T-helper 2 cell treated with Interferon-gamma antibody and Interleukin-4, amounts not matched to agents 100 ng/mL and 5 ng/mL, for 36 hours (primary cell): ENCODE measurements at places on chromosomes 4 and X. TPM values are rescaled to one million over a fixed set of nuclear protein-coding genes. Genes with fewer than 3 reads are reported as not detected.

Gene MAGEA2B
- total RNA-seq: not detected in 2 replicates

Gene CYSLTR1
- 29.9 and 30.2 TPM in 2 replicates for total RNA-seq

Gene CT45A1
- total RNA-seq: not detected in 2 replicates

Gene FOXR2
- not detected in 2 replicates for total RNA-seq

Gene STK26
- 53.5 and 54.4 TPM in 2 replicates for total RNA-seq

Gene HPGD
- total RNA-seq: 1.6 and 3.5 TPM in 2 replicates

Gene CCDC160
- total RNA-seq: not detected in 2 replicates

Gene RPA4
- 0.43 and 0.52 TPM in 2 replicates for total RNA-seq

Gene GLRA3
- not detected in 2 replicates for total RNA-seq

Gene SFRP2
- total RNA-seq: not detected in 2 replicates

Gene TLR6
- total RNA-seq: 1.3 and 2.2 TPM in 2 replicates

Gene LRP2BP
- 0.59 and 0.70 TPM in 2 replicates for total RNA-seq

Gene DUSP9
- not detected in 2 replicates for total RNA-seq

Gene MAGIX
- 1.8 and 2.3 TPM in 2 replicates for total RNA-seq

Gene GAGE2A
- total RNA-seq: not detected in 2 replicates

Gene MAGEB2
- not detected in 2 replicates for total RNA-seq

Gene MORC4
- 6.0 and 7.4 TPM in 2 replicates for total RNA-seq

Gene RTL3
- total RNA-seq: 0.07 TPM in 1 of 2 replicates, not detected in the other

Gene GLRA2
- total RNA-seq: not detected in 2 replicates

Gene CLDN22
- not detected in 2 replicates for total RNA-seq

Gene SLITRK4
- not detected in 2 replicates for total RNA-seq

Gene MEPE
- total RNA-seq: not detected in 2 replicates

Gene NAP1L2
- 2.4 and 2.9 TPM in 2 replicates for total RNA-seq

Gene CT45A8
- not detected in 2 replicates for total RNA-seq

Gene MSANTD1
- total RNA-seq: 1.1 and 1.4 TPM in 2 replicates

Gene NAAA
- total RNA-seq: 37.7 and 40.9 TPM in 2 replicates

Gene VSIG1
- 6.7 and 9.0 TPM in 2 replicates for total RNA-seq

Gene IL1RAPL1
- not detected in 2 replicates for total RNA-seq

Gene DGKK
- not detected in 2 replicates for total RNA-seq

Gene IL2
- total RNA-seq: 0.75 and 1.3 TPM in 2 replicates

Gene CSN1S1
- total RNA-seq: not detected in 2 replicates

Gene AFM
- total RNA-seq: not detected in 2 replicates

Gene SPATA18
- 0.09 and 0.32 TPM in 2 replicates for total RNA-seq

Gene MAOA
- total RNA-seq: 19.6 and 20.8 TPM in 2 replicates

Gene TMEM33
- total RNA-seq: 60.7 and 64.4 TPM in 2 replicates

Gene SYNPO2
- total RNA-seq: 0.32 and 0.52 TPM in 2 replicates

Gene TMEM156
- total RNA-seq: 20.5 and 22.3 TPM in 2 replicates

Gene CITED1
- total RNA-seq: 1.4 TPM in 1 of 2 replicates, not detected in the other

Gene RNF212
- 0.68 and 1.2 TPM in 2 replicates for total RNA-seq

Gene SMIM10
- 0.41 and 0.59 TPM in 2 replicates for total RNA-seq

Gene C4orf36
- 0.30 TPM in 1 of 2 replicates, not detected in the other for total RNA-seq
